ENCODE measurements at places on chromosomes 4 and X.

DNA sequence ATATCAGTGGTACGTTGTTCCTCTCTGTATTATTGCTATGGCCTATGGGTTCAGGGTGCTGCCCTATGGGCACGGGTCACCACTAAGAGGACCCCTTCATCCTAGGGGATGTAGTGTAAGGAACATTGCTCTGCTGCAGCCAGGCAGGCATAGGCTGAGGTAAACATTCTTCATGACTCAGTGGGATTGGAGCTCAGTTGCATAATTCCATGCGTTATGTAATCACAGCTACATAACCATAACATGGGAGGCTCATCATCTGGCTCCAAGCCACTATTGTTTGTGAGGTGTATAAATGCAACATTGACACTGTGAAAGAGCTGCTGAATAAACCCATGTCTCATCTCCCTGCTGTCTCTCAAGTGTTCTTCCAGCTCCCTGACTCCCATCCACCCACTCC lies 375.2 kb downstream of the MAGEE1 start:
- no peak for DNase-seq

DNA sequence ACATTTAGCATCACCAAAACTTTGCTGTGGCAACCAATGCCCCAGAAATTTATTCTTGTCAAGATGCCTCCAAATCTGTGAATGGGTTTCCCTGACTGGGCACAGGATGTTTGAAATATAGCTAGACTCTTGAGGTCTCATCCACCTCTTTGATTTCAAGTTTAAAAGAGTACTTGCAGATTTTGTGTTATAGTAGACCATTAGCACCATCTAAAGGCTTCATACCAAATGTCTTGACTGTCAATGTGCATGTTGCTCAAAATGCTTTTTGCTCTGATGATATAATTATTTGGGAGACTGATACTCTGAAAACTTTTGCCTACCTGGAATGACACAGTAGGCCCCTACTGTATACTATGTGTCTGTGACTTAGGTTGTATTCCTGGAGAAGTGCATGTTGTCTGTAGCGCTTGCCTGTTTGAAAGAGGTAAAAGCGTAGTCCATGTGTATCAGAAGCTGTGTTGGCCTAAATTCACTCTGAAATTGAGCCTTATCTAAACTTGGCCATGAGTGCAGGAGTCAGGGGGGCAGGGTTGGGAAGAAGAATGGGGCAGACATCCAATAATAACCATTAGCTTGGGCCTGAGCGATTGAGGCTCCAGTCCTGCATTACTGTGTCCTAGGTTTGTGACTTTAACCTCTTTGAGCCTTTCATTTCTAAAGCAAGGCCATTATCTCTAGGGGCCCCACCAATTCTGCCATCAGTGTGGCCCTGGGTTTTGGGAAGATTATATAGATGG lies 33.8 kb downstream of the NDP start:
- no peak for DNase-seq

DNA sequence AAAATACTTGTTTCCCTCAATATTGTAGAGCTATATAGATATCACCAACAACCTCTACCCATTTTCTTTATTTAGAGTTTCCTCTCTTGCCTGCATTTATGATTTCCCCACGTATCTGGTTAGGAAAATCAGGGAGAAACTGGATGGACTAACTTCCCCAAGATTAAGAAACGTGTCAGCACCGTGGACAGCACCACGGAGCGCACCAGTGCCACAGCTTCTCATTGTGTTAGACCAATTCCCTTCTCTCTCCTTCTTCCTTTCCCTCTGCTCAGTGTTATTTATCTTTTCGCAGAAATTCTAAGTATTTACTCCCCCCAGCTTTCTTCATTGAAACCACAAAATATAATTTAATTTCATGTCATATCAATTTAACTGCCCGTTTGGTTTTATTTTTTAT lies 568.6 kb upstream of the BOD1L1 start:
- peak; percentile 54 for DNase-seq

DNA sequence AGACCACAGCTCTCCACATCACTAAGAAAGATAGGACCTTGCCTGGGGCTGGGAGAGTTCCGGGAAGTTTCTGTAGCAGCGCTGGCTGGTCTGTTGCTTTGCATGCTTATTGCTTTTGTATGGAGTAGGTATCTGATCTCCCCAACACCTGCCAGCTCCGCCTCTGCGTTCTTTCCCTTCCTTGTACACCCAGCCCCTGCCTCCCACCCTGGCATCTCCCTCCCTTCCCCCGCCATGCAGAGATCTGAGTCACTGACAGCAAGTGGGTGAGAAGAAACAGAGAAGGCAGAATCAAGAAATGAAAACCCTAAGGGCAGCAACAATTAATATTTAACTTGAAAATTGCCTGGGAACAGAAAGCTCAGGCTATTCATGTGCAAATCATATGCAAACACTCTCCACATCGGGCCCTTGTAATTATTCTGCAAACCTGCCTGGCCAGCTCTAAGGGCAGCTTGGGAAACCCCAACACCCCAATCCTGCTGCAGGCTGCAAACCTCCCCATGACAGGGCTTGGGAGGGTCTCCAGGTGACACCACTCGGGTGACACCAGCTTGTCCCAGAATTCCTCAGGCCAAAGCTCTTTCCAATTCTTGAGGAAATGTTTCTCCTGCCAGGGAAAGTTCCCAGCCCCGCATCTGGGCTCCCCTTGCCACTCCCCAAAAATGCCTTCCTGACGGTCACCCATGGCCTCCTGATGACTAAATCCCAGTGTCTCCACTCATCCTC lies 257.2 kb downstream of the FBXW7 start:
- no peak for DNase-seq

DNA sequence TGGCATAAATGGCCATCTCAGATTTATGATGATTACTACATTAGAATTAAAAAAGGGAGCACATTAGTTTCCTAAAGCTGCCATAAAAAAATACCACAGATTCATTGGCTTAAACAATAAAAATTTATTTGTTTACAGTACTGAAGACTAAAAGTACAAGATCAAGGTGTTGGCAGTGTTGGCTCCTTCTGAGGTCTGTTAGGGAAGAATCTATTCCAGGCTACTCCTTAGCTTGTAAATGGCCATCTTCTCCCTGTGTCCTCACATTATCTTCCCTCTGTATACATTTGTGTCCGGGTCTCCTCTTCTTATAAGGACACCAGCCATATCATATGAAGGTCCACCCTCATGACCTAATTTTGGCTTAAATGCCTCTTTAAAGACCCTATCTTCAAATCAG lies 341.0 kb downstream of the SLC7A11 start:
- DNase-seq = no peak

DNA sequence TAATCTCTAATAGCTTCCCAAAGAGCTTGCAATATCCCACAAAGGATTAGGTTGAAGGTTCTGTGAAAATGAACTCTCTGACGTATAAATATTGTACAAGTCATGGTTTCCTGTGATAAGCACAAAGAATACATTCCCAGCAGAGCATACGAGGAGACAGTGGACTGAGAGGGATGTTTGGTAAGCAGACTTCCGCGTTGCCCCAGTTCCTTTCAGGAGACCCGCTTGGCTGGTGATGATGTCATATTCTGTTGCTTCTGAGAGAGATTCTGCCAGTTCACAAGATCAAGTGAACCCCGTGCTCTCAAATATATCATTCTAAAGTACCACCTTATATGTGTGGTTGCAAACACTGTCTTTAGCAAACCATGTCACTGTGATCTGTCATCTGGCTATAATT lies 323.9 kb upstream of the CASK start:
- no peak for DNase-seq

DNA sequence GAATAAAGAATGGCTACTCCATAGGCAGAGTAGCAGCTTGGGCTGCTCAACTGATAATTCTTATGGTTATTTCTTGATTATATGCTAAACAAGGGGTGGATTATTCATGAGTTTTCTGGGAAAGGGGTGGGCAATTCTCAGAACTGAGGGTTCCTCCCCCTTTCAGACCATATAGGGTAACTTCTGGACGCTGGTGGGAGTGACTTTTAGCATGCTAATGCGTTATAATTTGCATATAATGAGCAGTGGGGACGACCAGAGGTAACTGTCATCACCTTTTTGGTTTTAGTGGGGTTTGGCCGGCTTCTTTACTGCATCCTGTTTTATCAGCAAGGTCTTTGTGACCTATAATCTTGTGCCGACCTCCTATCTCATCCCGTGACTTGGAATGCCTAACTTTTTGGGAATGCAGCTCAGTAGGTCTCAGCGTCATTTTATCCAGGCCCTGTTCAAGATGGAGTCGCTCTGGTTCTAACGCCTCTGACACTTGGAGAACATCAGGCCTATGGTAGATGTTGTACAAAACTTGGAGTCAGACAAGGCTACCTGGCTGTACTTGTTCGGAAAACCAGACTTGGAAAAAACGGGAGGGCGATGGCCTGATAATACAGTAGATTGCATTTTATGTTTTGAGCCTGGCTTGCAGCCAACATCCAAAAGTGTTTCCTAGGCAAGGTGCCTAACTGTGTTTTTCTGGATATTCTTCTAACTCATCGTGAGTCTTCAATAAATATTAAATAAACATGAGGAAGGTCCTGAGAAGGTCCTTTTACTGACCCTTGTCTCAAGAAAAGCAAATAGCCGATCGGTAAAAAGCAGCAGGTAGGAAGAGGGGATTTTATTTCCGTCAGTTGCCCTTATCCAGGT lies 1.8 kb upstream of the TMEM164 start:
- DNase-seq = no peak

- DNase-seq = no peak
Observed at GRCh38 chr4:38523524-38524448, 140.2 kb upstream of the KLF3 start.

DNA sequence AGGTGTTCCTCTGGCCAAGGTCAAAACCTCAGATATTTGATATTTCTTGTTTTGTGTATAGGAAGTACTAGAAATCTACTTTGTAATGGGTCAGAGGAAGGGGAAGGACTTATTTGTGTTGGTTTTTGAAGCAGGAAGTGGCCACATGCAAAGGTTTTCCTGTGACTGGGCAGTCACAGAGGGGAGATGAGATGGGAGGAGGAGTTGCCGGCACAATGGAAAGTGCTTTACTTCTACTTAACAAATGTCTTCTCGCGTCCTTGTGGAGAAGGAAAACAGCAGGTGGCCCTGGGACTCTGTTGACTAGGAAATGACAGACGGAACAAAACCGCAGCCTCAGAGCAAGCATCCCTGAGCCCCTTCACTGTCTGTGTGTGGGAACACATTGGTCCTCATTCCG lies 46.6 kb downstream of the SHROOM2 start:
- DNase-seq = no peak

- no peak for DNase-seq
Observed at GRCh38 chr4:185207466-185207865, 1.9 kb upstream of the SNX25 start.

GRCh38 chr4:139014371-139015268 lies 961 bp upstream of the NOCT start:
- peak; percentile 96 for DNase-seq

GRCh38 chr4:10207116-10207515 lies 90.5 kb upstream of the WDR1 start:
- no peak for DNase-seq

- no peak for DNase-seq
Observed at GRCh38 chr4:127828121-127828520, 46.0 kb downstream of the HSPA4L start.

DNA sequence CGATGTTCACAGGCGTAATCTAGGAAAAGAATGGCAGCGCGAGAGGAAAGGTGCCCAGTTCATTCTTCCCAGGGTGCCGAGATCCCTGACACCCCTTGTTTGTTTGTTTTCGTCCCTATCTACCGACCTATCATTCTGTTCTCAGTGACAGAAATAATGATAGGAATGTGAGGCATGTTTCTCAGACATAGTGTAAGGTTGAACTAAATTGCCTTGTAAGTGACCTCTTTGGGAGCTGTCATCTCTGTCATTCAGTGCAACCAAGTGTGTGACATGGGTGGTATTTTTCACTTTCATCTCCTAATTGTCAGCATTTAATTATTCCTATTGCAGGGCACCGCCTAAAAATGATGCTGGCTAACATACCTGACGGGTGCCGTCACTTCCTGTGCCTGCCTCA lies 24.4 kb downstream of the CLDN22 start:
- DNase-seq = no peak
